NCI-H2107 (cell line): ENCODE measurements at places on chromosomes 7 and 10.
A peak's percentile ranks its signal among the peaks of the same experiment; 100 is the strongest.

GRCh38 chr7:100153708-100154535 is 4.6 kb downstream of the TRAPPC14 start:
- DNase-seq = no peak

GRCh38 chr10:72274730-72275350 is 1.1 kb downstream of the DDIT4 start:
- no peak for DNase-seq

- no peak for DNase-seq
These were observed 31.4 kb downstream of the LRRC17 start for GRCh38 chr7:102944241-102944640.

DNA sequence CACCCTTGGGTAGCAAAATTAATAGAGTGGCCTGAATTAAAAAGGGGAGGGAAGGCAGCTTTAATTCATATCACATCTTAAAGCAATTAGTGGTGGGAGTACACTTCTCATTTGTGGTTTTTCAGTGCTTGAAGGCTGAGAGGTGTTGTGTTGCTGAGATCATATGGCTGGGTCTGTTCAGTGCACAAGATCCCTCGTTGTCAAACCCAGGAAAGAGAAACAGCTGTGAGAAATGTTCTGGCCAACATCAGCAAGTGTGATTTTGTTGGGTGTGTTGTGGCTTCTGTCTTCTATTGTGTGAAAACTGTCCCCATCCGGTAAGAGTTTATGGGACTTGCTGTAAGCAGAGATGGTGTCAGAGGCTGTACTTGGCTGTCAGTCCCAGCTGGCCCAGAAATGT is 197.9 kb upstream of the BMPER start:
- no peak for DNase-seq

DNA sequence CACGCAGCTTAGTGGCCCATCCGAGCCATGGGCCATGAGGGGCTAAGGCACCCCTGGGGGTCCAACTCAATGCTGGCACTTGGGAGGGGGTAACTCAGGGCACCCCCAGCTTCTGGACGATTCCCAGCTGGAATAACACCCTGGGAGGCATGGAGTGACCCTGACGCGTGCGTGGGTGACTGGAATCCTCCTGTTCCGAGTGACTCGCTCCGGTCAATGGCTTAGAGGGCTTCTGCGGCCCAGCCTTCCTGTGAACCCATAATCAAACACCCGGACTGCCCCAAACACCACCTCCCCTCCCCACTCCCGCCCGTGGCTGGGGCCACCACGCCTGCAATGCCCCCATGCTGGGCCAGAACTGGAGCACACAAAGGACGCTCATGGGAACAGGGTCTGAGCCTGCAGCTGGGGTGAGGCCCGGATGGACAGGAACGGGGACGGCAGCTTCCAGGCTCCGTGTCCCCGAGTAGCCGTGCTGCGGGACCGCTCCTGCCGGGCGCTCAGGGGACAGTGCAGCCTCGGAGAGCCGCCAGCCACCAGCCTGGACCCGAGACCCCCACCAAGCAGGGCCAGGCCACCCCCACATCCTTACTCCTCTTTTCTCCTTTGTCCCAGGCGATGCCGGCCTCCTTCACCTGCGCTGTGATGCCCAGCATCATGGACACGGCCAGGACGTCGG is 8.5 kb downstream of the INTS1 start:
- DNase-seq = no peak

- no peak for DNase-seq
These were observed 17.6 kb downstream of the SLC35B4 start for GRCh38 chr7:134298902-134299683.

- DNase-seq = no peak
These were observed 87.6 kb upstream of the LEP start for GRCh38 chr7:128153436-128153835.

- peak; percentile 9 for DNase-seq
These were observed at the start of gene PRXL2A for GRCh38 chr10:80408242-80409101. TSS of gene PRXL2A (plus strand) at chr10:80408551. CDS start at chr10:80420468, 11,917 bp downstream.

GRCh38 chr7:26687032-26687431 is 177.4 kb downstream of the SKAP2 start:
- no peak for DNase-seq

- no peak for DNase-seq
These were observed 14.5 kb upstream of the VCL start for GRCh38 chr10:73983096-73984047.

- DNase-seq = no peak
These were observed 15.2 kb upstream of the GJC3 start for GRCh38 chr7:99944497-99945070.

DNA sequence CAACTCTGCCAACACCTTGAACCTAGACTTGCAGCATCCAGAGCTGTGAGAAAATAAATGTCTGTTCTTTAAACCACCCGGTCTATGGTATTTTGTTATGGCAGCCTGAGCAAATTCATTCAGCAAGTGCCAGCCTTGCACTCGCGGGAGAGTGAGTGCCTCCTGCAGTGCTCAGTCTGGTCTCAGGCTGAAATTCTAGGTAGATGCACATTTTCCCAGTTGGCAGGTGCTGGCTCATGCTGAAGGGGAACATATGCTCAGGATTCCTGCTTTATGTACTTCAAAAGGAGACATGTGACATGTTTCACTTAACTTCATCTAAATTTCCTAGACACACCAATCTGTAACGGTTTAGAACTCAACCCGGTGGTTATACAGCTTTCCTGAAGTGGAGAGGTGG is 170.8 kb downstream of the MGMT start:
- DNase-seq = no peak

DNA sequence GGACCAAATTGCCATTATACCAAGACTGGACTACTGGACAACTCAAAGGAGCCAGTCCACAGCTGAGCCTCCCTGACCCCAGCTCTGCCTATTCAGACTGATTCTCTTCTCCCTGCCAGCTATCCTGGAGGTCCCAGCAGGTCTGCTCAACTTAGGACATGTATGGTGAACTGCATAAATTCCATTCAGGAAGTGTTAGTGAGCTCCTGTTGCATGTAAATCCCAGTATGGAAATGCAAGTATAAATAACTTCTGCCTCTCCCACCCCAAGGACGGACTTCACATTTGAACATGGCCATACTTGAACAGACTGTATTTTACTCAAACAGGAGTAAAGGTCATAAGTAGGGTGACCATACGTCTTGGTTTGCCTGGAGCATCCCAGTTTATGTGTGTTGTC is 128.4 kb downstream of the CHCHD3 start:
- no peak for DNase-seq

DNA sequence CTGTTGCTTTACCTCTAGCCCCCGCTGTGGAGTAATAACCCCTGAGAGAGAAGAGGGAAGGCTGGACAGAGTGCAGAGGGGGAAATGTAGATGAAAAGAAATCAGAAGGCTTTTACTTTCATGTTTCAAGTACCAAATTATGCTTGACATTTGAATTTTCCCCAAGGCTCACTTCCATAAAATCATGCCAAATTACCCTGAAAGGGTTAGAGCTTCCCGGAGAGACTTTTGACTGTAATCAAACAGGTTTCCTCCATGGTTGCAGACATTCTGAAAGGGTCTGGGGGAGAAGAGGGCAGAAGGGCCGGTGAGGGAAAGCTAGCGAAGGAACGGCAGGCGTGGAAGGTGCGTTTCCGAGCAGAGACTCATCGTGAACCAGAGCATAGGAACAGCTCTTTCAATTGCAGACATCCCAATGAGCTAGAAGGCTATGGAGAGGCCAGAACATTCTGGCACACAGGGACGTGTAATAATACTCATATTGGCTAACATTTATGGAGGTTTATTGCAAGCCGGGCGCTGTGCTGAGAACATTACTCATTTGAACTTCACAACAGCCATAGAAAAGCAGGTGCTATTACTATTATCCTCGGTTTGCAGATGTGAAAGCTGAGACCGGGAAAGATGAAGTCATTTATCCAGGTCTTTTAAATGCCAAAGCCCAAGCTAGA is 620.8 kb upstream of the AUTS2 start:
- DNase-seq = peak; percentile 31

- DNase-seq = no peak
These were observed 171.8 kb upstream of the AHR start for GRCh38 chr7:17126413-17127268.
